NCI-H146 (cell line): ENCODE measurements at places on chromosomes 1 and 21.

DNA sequence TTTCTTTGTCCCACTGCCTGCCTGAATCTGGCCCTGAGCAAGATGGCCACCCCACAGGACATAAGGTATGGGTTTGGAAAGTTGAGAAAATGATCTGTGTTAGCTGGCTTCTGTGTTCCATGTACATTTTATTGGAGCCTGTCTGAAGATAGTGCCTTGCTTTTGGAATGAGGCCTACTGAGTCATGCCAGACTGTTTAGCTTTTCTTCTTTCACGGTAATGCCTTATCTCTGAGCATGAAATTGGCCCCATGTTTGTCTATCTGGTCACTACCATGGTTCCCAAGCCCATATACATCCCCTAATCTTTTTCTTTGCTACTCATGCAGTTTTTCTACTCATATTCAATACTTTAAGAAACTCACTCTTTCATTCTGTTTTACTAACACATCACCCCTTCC, 85.1 kb upstream of the LMO4 start:
- no peak for DNase-seq

DNA sequence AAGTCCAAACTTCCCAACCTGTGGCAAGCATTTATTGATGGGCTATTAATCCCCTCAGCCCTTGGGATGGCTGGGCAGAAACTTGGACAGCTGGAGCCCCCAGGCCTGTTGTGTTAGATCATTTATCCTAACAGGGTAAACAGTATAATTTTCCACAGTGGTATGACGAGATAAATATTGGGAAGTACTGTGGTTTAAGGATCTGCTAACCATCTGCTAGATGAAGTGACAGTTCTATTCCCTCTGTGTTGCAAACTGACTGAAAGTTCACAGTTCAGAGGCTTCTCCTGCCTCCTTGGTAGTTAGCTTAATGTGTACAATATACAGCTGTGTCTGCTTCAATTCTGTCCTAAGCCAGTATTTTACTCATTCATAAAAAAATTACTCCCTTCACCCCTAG, 127.5 kb upstream of the CHODL start:
- DNase-seq: no peak

DNA sequence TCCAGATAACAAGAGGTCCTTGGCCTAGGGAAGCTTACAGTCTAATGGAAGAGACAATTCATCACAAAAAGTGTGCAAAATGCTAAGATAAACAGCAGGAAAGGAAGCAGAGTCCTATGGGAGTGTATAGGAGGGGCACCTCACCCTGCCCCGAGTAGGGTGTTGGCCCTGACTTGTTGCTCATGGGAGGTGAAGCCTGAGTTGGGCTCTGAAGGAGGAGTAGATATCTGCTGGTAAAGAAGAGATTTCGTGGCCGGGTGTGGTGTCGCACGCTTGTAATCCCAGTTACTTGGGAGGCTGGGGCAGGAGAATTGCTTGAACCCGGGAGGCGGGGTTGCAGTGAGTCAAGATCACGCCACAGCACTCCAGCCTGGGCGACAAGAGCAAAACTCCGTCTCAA, 18.6 kb upstream of the GPR37L1 start:
- DNase-seq: no peak

- DNase-seq: no peak
These were observed 26.9 kb downstream of the WDR26 start for GRCh38 chr1:224407571-224408293.

DNA sequence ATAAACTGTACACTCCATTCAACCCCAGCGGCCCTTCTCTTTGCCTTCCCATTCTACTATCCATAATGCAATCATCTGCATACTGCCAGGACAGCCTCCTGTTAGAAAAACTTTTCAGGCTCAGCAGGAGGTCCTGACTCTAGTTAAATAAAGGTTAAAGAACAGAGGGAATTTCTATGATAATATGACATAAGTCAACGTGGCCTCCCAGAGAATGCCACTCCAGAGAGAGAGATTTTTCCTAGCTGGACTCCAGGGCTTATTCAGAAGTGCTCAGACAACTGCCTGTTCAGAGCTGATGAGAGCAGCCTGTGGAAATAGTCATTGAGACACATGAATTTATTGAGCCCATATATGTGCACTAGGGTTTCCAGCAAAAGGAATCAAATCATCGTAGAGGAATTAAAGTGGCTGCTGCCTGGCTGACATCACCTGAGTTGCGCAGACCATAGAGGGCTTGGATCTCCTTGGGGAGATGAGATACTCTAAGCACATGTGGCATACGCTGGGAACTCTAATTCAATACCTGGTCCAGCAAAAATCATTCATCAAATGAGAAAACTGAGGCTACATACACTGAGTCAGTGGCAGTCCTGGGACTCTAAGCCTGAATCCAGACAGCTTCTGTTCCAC, 736.2 kb downstream of the PTPRU start:
- no peak for DNase-seq

GRCh38 chr1:28205243-28205642, 27.6 kb downstream of the DNAJC8 start:
- no peak for DNase-seq

- peak; percentile 97 for DNase-seq
These were observed 28.3 kb downstream of the GADD45A start for GRCh38 chr1:67713057-67713846.

GRCh38 chr1:223142269-223142668, 779 bp downstream of the TLR5 start:
- DNase-seq: no peak

DNA sequence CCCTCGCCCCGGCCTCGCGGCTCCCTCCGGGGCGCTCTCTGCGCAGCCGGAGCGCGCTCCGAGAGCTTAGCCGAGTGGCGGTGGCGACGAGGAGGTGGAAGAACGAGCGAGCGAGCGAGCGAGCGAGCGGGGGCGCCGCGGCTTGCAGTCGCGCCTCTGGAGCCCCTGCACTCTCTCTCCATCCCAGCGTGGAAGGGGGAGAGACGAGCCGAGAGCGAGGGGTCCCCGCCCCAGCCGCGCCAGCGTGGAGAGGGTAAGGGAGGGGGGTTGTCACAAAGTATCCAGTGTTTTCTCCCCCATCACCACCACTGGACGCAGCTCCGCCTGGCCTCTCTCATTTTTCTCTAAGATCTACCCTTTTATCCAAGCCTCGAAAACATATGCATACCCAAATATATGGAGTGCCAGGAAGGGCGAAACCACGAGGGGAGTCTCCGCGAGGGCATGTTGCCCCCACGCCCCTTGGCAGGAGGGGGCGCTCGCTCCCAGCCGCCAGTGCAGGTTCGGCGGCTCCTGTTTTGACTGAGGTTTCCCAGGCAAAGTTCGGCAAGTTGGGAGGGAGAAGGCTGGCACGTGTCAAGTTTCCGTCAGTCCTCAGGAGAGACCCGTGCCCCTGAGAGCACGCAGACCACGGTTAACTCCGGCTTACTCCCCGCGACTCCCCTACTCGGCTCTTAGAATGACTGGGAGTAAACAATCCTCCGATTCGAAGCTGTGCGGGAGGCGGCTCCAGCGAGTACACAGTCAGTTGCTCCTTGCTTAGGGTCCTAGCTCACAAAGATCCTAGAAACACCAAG, 569 bp upstream of the DAB1 start:
- no peak for DNase-seq

- DNase-seq: no peak
These were observed 258.3 kb downstream of the FAF1 start for GRCh38 chr1:50701706-50702317.

DNA sequence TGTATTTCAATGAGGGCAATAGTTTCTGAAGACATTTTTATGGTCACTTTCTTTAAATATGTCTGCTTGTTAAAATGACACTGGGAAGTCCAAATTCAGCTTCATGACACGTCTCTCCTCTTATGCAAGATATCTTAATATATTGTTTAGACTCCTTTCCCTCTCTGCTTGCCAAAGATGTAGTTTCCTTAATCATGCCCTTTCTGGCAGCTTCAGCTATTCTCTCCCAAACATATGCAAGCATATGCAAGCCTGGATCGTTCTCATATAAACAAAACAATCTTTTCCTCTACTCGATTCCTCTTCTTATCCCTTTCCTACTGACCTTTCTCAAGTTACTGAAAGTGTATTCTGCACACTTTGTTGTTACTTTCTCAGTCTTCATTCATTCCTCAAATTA, 372.2 kb downstream of the PTBP2 start:
- DNase-seq: no peak

DNA sequence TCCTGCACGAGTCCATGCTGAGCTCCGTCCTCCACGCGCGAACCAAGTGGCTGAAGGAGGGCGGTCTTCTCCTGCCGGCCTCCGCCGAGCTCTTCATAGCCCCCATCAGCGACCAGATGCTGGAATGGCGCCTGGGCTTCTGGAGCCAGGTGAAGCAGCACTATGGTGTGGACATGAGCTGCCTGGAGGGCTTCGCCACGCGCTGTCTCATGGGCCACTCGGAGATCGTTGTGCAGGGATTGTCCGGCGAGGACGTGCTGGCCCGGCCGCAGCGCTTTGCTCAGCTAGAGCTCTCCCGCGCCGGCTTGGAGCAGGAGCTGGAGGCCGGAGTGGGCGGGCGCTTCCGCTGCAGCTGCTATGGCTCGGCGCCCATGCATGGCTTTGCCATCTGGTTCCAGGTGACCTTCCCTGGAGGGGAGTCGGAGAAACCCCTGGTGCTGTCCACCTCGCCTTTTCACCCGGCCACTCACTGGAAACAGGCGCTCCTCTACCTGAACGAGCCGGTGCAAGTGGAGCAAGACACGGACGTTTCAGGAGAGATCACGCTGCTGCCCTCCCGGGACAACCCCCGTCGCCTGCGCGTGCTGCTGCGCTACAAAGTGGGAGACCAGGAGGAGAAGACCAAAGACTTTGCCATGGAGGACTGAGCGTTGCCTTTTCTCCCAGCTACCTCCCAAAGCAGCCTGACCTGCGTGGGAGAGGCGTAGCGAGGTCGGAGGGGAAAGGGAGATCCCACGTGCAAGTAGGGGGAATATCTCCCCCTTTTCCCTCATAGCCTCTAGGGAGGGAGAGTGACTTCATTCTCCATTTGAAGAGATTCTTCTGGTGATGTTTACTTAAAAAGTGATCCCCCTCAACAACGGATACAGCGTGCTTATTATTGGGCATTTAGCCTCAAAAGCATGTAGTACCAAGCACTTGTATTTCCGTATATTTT, 991 bp downstream of the PRMT6 start:
- peak; percentile 88 for DNase-seq

DNA sequence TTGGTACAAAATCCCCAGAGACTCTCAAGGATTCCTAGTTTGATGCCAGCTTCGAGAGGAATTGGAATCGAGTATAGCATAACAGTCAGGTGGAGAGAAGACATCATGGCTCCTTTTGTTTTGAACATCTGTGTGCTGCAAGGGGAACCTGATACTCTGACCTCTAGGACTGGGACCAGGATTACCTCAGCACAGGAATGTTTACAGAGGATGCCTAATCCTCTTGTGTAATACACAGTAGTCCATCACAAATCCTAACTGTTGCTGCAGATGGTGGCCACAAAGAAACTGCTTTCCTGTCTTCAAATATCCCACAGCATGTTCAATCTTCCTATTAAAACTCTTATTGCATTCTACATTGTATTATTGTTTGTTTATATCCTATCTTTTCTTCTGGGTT, 111.8 kb upstream of the PRMT6 start:
- DNase-seq: no peak

DNA sequence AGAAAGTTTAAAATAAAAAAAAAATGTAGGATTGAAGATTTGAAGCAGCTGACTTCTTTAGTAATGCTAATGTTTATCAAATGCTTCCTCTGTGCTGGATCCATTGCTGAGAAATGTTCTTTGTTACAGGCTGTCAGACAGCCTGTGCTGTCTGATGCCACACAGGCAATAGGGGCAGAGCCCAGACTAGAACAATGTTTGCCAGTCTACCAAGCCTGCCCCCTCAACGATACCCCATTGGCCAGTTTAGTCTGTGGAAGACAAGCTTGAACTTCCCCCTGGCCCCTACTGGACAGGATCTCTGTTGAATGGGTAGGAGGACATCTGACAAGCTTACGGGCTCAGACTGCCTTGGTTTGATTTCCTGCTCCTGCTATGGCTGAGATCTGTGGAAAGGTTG, 79.4 kb downstream of the PAPPA2 start:
- no peak for DNase-seq

GRCh38 chr1:26291433-26291832, 11.5 kb downstream of the SH3BGRL3 start:
- DNase-seq: no peak

GRCh38 chr1:222037720-222038119, 295.8 kb upstream of the DUSP10 start:
- no peak for DNase-seq

DNA sequence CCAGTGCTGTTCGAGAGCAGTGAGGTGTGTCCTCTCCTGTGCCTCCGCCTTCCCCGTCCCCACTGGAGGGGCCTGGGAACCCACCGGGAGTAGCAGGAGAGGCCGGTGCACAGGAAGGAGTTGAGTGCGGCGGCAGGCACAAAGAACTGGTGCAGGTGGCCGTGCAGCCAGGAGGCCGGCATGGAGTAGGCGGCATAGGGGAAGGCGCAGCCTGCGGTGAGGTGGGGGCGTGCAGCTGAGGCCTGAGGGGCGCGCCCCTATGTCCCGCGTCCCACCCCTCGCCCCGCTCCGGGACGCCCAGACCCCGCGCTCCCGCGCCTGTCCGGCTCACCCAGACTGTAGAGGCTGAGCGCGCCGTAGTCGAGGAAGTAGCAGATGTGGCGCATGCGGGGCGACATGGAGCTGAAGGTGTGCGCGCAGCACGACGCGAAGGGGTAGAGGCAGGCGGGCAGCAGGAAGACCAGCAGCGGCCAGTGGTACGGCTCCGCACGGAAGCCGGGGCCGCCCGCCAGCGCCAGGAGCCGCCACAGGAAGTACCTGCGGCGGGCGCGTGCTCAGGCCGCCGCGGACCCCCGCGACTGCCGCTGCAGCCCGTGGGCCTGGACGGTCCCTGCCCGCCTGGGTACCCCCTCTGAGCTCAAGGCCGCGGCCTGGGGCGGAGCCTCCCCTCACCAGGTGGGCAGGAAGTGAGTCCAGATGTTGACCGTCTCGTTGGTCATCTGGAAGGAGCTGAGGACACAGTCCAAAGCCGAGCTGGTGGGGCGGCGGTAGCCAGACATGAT, 2.2 kb downstream of the PAQR6 start:
- DNase-seq: peak; percentile 77

GRCh38 chr1:194959795-194960194, 1648.4 kb downstream of the KCNT2 start:
- DNase-seq: no peak

GRCh38 chr1:112501810-112502641, 6.7 kb upstream of the WNT2B start:
- peak; percentile 59 for DNase-seq

DNA sequence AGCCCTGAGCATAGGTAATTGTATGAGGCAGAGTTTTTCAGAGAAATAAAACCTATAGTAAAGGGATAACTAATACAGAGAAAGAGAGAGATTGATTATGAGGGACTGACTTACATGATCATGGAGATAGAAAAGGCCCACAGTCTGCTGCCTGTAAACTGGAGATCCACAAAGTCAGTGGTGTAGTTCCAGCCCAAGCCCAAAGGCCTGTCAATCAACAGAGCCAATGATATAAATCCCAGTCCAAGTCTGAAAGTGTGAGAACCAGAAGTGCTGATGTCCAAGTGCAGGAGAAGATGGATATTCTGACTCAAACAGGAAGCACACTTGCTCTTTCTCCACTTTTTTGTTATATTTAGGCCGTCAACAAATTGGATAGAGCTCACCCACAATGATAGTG, 340.1 kb upstream of the RGS18 start:
- DNase-seq: no peak
